ENCODE measurements at places on chromosomes 7 and 10.

GRCh38 chr10:51246156-51246555 lies 171.9 kb downstream of the PRKG1 start:
- no peak for DNase-seq

GRCh38 chr10:4093438-4093837 lies 308.4 kb upstream of the KLF6 start:
- DNase-seq: no peak

- DNase-seq: no peak
These were observed 27.7 kb upstream of the TM9SF3 start for GRCh38 chr10:96614515-96614914.

- DNase-seq: no peak
These were observed 14.6 kb upstream of the GDI2 start for GRCh38 chr10:5827841-5828240.

DNA sequence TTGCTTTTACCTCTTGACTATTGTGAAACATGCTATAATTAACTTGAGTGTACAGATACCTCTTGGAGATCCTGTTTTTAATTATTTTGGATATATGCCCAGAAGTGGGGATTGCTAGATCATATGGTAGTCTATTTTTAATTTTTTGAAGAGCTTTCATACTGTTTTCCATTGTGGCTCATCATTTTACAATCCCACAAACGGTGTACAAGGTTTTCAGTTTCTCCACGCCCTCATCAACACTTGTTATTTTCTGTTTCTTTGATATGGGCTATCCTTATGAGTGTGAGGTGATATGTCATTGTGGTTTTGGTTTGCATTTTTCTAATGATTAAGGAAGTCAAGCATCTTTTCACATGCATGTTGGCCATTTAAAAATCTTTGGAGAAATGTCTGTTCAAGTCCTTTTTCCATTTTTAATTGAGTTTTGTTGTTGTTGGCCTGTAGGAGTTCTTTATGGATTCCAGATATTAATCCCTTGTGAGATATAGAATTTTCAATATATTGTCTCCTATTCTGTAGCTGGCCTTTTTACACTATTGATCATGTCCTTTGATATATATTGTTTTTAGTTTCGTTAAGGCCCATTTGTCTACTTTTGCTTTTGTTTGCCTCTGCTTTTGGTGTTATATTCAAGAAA lies 7.5 kb downstream of the AGK start:
- DNase-seq: no peak

GRCh38 chr10:79139124-79139835 lies 70.5 kb downstream of the ZMIZ1 start:
- DNase-seq: no peak

GRCh38 chr10:78458983-78459638 lies 425.4 kb downstream of the RPS24 start:
- DNase-seq: no peak

GRCh38 chr7:964401-965231 lies 10.1 kb upstream of the ADAP1 start:
- no peak for DNase-seq

DNA sequence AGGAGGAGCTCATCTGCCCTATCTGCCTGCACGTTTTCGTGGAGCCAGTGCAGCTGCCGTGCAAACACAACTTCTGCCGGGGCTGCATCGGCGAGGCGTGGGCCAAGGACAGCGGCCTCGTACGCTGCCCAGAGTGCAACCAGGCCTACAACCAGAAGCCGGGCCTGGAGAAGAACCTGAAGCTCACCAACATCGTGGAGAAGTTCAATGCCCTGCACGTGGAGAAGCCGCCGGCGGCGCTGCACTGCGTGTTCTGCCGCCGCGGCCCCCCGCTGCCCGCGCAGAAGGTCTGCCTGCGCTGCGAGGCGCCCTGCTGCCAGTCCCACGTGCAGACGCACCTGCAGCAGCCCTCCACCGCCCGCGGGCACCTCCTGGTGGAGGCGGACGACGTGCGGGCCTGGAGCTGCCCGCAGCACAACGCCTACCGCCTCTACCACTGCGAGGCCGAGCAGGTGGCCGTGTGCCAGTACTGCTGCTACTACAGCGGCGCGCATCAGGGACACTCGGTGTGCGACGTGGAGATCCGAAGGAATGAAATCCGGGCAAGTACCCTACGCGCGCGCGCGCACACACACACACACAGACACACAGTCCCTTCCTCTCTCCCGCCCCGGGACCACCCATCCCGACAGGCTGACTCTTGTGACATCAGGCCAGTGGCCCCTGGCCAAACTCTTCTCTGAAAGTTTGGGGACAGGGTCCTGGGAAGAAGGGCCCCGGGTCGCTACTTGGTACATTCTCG lies 538 bp downstream of the TRIM8 start:
- peak; percentile 62 for DNase-seq

GRCh38 chr10:9149134-9149533 lies 1094.6 kb downstream of the GATA3 start:
- DNase-seq: no peak

GRCh38 chr10:62466590-62466989 lies 92.4 kb downstream of the ZNF365 start:
- DNase-seq: no peak

DNA sequence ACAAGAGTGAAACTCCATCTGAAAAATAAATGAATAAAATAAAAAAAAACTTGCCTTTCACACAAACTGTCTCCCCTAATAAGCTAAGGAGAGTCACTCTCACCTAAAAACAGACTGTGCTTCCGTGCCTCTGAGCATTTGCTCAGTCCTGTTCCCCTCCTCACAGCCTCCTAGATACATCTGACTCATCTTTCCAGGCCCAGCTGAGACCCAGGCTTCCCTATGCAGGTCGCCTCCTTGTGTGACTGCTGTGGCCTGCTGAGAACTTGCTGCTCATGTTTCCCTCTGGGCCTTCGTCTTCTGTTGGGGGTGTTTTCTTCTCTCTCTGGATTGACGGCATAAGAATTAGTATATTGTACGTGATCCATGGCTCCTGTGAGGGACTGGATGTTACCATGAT lies 777.7 kb downstream of the LRMDA start:
- DNase-seq: no peak

DNA sequence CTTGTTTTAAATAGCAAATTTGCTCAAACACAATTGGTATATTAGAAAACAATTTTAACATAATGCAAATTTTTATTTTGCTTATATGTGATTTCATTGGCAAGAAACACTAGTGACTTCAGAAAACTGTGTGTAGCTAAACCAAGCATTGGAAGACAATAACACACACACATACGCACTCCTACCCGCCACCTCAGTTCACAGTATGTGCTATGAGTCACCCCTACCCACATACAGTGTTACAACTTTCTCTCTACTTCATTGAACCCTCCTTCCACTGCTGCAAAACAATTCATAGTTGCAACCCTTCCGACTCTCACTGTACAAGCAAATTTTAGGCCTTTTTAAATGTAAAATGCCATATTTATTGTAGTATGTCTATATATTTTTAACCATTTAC lies 119.9 kb upstream of the THSD7A start:
- DNase-seq: no peak

- DNase-seq: peak; percentile 17
These were observed 1.5 kb upstream of the KAT6B start for GRCh38 chr10:74824900-74825370.

DNA sequence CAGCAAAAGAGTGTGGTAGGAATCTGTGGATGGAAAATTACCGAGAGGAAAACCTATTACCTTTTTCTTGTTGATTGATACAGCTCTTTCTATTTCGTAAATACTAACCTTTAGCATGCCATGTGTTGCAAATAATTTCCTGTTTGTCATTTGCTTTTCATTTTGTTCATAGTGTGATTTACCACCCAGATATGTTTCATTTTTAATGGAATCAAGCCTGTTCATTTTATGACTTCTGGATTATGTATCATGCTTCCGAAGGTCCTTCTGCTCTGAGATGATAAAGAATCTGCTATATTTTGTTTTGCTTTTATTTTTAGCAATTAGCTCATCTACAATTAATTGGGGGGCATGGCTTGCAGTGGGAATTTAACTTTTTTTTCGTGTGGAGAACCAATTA lies 46.5 kb downstream of the INPP5F start:
- no peak for DNase-seq

- no peak for DNase-seq
These were observed 274.4 kb downstream of the IPMK start for GRCh38 chr10:57993302-57993701.

DNA sequence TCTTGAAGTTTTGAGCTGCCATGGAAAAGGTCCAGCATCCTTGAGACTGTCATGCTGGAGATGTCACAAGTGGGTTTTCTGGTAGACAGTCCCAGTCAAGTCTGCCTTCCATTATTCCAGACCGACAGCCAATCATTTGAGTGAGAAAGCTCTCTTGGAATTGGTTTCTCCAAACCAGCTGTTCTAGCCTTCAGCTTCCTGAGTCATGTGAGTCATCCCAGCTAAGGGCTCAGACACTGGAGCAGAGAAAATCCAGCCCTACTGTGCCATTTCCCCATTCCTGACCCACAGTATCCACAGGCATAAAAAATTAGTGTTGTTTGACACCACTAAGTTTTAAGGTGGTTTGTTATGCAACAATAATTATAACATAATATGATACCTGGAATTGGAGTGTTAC lies 219.0 kb downstream of the ADRA2A start:
- DNase-seq: no peak

DNA sequence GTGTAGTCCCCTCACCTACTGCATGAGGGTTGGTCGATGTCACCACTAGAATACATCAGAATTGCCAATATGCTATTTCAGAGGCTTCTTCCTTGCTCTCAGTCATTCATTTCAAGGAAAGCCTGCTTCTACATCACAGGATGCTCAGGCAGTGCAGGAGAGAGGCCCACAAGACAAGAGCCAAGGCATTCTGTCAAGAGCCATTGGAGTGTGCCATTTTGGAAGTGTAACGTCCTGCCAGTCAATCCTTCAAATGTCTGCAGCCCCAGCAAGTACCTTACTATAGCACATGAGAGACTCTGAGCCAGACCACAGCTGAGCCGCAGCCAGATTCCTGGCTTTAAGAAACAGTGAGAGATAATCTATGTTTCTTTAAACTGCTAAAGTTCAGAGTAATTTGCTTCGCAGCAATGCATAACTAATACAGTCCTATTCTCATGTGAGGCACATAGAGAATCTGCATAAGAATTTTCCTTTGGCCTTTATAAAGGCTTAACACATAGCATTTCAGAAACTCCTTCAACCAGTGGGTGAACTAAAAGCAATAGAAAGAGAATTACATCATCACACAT lies 166.5 kb upstream of the GNAI1 start:
- no peak for DNase-seq

GRCh38 chr7:51141451-51142003 lies 175.1 kb downstream of the COBL start:
- DNase-seq: no peak

GRCh38 chr10:43842496-43842895 lies 193.8 kb upstream of the ZNF32 start:
- no peak for DNase-seq

DNA sequence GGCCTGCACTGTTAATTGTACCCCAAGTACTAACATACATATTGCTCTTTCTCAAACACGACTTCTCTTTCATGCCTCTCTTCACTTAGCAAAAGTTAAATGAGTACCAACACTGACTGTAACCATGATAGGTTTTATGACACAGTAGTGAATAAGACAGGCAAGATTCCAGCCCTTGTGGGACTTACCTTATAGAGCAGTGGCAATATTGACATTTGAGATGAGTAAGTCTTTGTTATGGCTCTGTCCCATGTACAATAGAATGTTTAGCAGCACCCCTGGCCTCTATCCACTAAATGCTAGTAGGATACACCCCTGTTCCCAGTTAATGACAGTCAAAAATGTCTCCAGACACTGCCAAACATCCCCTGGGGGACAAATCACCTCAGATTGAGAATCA lies 11.9 kb upstream of the COL1A2 start:
- DNase-seq: no peak

- DNase-seq: no peak
These were observed 240.7 kb downstream of the MGMT start for GRCh38 chr10:129707406-129708388.

GRCh38 chr10:128642502-128642901 lies 516.3 kb upstream of the MKI67 start:
- no peak for DNase-seq

DNA sequence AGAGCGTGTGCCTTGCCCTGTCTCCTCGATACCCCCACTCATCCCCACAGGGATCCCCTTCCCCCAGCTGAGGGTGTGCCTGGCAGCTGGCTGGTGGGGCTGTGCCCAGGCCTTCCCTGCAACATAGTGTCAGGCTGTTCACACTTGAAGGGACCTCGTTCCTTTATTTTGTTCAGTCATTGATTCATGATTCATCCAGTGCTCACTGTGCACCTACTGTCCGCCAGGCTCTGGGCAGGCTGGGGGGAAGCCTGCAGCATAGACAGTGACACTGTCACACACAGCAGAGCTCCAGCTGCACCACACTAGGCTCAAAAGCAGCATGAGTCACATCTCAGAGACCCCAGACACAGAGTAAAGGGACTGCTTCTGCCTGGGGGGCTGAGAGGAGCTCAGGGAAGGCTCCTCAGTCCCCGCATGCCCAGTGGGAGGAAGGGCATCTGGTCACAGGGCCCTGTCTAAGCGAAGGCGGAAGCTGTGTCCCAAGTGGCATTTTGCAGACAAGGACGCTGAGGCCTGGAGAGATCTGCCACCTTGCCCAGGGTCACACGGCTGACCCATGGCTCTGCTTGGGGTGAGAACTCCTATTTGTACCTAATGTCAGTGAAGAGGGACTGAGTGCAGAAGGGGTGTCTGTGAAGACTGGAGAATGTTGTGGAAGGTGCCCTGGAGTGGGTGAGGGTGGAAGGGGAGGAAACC lies 27.9 kb downstream of the CDH23 start:
- no peak for DNase-seq

DNA sequence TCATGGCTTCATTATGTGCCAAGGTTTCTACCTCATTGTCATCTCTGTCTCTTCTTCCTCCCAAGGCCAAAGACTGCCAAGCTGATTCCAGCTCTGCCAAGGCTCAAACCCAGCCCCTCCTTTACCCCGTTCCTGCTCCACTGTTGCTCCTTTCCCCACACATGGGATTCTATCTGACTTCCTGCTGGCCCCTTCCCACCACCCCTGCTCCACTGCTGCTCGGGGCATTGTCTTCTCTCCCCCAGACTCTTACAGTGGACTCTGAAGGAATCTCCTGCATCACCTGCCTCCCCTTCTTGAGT lies 86.3 kb downstream of the COBL start:
- no peak for DNase-seq

DNA sequence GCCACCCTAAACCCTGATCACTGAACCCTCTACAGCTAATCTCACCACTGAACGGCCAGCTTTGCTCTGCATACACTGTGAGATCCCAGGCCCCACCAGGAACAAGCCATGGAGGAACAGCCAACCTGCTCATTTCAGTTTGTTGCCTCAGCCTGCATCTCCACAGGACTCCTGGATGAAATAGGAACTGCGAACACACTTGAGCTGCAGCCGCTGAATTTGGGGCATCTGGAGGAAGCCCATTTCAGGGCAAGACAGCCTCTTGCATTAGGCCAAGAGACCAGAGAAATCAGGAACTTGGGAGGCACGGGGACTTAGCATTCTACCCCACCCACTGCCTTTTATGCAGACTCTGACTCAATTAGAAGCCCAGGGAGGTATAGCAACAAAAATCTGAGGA lies 14.5 kb upstream of the EGR2 start:
- no peak for DNase-seq
